ENCODE measurements at places on chromosomes 4 and X.

DNA sequence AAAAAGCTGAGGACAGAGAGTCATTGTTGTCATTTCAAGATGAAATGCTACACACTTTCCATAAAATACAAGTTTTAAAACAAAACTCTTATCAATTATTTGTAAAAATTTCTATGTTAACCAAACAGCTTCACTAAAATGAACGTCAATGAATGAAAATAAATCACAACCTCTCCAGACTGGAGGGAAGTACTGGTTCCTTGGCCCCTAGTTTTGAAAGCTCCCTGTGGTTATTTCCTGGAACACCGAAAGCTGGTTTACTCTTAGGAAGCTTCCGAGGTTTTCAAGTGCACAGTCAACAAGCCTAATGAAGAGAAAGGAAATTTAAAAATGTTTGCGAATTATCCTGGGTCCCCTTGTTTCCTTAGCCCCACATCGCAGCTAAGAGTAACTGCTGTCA is 191.1 kb upstream of the TTC29 start:
- no peak for DNase-seq

- DNase-seq, result no peak
These were observed at the start of gene SLC6A8 for GRCh38 chrX:153687121-153688039. Gene SLC6A8 (plus strand): TSS chrX:153687926. CDS start chrX:153688575, 649 bp downstream.

DNA sequence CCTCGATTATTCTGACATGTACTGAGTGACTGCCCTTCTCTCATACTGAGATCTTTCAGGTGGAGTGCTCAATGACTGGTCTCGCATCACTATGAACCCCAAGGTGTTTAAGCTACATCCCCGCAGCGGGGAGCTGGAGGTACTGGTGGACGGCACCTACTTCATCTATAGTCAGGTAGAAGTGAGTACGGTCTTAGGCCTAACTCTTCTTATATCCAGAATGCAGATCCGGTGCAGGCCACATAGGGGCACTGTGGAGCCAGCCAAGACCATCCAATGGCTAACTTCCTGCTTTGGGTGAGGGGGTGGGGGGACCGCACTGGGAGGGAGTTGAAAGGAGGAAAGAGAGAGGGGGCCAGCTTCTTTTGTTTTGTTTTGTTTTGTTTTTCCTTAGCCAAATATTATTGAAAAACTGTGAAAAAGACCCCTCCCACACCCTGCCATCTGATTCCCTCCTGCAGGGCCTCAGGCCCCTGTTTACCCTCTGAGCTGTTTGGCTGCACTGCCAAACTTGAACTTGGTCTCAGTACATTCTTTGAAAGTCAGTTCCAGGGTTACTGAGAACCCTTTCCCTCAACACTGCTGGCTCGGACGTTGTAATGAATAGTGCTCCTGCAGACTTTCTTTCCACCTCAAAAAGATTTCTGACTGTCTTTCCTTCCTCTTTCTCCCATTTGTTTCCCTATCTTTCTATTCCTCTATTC is 16.2 kb downstream of the AWAT2 start:
- no peak for DNase-seq

- DNase-seq, result no peak
These were observed 583.8 kb upstream of the GALNT7 start for GRCh38 chr4:172584816-172585215.

- no peak for DNase-seq
These were observed 117.0 kb upstream of the TEX13C start for GRCh38 chrX:125202591-125203248.

GRCh38 chr4:15333692-15334633 is 93.9 kb upstream of the C1QTNF7 start:
- no peak for DNase-seq

DNA sequence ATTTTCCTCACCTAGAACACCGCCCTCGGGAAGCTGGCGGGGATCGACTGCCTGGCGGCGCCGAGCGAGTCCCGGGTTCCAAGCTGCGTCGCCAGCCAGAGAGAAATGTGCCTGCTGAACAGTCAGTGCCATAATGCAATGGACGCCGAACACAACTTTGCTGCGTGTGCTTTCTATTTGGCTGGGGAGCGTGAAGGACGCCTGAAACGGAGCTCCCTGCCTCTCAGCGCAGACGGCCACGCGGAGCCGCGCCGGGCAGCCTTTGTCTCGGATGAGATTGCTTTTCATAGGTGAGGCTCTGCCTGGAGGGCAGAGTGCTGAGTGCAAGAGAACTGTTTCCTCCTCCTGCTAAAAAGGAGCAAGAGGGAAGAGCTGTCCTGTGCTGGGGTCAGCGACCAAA is 107.7 kb upstream of the BCOR start:
- no peak for DNase-seq

DNA sequence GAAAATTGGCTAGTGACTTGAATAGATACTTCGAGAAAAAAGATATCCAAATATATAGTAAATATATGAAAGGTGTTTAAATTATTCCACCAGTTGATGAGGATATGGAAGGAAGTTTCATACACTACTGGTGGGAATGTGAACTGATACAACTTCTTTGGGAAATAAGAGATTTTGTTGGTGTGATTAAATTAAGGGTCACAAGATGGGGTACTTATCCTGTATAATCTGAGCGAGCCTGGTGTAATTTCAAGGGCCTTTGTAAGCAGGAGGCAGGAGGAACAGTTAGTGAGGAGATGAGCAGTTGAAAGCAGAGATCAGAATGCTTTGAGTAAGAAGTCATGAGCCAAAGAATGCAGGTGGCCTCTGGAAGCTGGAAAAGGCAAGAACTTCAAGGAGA is 192.2 kb downstream of the KCTD8 start:
- no peak for DNase-seq

GRCh38 chr4:113810906-113811305 is 49.4 kb upstream of the CAMK2D start:
- no peak for DNase-seq

GRCh38 chr4:186707996-186708395 is 15.7 kb downstream of the FAT1 start:
- no peak for DNase-seq

DNA sequence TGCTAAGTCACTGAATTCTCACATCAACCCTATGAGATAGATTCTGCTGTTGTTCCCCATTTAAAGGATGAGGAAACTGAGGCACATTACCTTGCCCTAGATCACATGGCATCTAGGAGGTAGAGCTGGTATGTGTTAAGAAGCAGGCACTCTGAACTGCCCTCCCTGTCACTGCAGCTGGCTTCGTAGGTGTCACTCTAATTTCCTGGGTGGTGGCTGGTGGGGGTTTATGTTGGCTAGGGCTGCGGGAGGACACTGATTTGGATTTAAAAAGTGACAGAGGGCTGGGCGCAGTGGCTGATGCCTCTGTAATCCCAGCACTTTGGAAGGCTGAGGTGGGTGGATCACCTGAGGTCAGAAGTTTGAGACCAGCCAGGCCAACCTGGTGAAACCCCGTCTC is 93.0 kb downstream of the ARHGAP10 start:
- no peak for DNase-seq

- DNase-seq, result no peak
These were observed 28.1 kb downstream of the MANBA start for GRCh38 chr4:102732678-102733077.

GRCh38 chrX:56029691-56030090 is 202.5 kb upstream of the KLF8 start:
- DNase-seq, result no peak

- DNase-seq, result no peak
These were observed 856.3 kb downstream of the RPA4 start for GRCh38 chrX:97740044-97740443.

DNA sequence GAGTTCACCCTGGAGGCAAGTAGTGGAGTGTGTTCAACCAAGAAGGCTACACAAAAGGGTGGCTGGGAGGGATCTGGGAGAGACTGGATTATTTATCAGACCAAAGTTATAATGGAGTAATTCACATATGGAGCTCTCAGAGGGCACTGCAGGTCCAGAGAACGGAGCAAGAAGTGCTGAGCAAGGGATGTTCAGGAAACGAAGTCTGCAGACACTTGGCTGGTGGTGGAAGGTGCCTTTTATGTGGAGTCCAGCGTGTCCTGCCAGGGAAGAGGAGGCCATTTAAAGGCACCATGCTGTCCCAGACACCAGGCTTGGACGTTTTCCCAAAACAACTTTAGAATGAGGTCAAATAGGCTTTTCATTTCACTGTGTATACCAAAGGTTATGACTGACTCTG is 130.1 kb downstream of the CEP135 start:
- no peak for DNase-seq

- no peak for DNase-seq
These were observed 41.9 kb upstream of the PDHA2 start for GRCh38 chr4:95798003-95798402.

GRCh38 chr4:179678093-179678814 is 2236.0 kb upstream of the AGA start:
- DNase-seq, result no peak

DNA sequence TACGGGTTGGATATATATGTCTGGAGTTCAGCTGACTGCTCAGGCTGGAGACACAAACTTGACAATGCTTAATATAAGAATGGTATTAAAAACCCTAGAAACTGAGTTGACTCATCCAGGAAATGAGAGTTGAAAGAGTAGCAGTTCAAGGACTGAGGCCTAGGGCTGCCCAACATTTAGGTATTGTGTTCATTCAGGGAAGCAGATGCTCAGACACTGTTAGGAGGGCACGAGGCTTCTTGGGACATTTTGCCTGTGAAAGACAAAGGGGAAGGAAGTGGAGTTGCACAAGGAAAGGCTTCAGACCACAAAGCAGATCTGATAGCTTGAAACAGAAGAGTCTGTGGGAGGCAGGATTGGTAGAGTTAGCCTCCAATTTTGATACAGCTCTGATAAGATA is 52.0 kb upstream of the HS3ST1 start:
- no peak for DNase-seq

- DNase-seq, result no peak
These were observed 529 bp downstream of the DHRSX start for GRCh38 chrX:2500091-2500802.

- DNase-seq, result no peak
These were observed 13.0 kb upstream of the BLTP1 start for GRCh38 chr4:122139139-122139538.

GRCh38 chr4:15598644-15599043 is 56.5 kb downstream of the FBXL5 start:
- DNase-seq, result no peak

DNA sequence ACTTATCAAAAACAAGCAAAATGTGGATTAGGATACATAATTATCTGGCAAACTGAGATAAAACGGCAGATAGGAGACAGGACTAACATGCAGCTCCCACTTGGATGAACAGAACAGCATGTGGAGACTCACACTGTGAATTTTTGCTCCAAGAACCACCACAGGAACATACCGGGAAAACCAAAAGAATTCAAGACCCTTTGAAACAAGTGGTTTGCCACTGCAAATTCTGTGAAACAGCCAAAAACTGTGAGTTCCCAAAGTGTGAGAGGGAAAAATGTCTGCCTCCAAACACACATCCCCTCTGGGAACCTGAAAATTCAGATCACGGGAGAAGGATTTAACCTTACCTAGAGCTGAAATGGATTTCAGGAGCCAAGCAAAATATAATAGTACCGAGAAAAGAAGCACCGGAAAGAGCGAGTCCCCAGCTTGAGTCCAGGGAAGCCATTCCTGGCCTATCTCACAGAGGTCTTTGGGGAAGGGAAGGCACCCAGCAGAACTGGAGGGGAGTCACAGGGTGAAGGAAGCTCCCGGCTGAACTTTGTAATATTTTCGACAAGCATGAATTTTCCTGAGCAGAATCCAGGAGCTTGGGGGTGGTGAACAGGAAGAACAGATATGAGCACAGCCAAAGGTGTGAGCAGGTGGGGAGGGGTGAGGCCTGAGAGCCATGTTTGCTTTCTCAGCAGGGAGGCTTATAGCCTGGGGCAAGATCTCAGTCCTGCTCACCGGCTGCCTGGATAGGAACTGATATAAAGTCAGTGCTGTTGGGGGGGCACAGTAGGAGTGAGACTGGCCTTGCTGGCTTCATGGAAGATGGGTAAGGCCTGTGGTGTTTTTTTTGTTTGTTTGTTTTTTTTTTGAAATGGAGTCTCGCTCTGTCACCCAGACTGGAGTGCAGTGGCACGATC is 23.9 kb downstream of the MANBA start:
- no peak for DNase-seq

- DNase-seq, result no peak
These were observed 521.6 kb upstream of the SLIT2 start for GRCh38 chr4:19729886-19730651.
